ENCODE measurements at places on chromosomes 4 and X.

GRCh38 chr4:45317276-45317675 lies 590.9 kb upstream of the GNPDA2 start:
- DNase-seq = no peak

DNA sequence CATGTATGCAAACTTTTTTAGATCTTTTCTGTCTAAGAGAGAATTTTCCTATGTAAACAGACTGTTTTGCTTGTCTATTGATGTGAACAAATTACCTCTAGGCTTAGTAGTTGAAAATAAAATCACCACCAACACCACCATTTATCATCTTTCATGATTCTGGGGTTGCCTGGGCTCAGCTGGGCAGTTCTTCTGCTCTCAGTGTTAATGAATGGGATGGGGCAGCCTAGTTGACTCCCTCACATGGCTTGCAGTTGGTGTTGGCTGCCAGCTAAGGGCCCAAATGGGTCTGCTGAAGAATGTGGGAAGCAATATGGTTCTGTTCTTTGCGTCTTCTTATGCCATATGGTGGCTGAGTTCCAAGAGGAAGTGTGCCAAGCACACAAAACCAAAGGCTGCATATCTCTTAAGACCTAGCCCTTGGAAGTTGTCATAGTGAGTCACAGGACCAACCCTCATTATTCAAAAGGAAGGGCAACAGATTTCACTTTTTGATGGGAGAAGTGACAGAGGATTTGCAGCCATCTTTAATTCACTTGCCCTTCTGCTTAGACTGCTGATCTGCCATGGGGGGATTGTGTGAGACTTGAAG lies 17.9 kb downstream of the REELD1 start:
- DNase-seq = no peak

- DNase-seq = no peak
Observed at GRCh38 chr4:138540056-138540800, 298.1 kb upstream of the SLC7A11 start.

- DNase-seq = no peak
Observed at GRCh38 chr4:79576429-79576753, 168.4 kb upstream of the GK2 start.

DNA sequence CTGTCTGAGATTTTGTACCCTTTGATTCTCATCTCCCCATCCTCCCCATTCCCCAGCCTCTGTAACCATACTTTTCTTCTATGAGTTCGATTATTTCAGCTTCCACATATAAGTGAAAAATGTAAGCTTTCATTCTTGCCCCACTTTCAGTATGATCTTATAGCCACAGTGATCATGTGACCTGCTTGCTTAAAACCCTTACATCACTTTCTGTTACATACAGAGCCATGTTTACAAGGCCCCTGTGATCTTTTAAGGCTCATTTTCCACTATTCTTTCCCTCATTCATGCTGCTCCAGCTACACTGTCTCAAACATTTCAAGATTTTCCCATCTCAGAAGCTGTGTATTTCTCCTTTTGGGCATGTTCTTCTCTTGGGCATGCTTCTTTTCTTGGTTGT lies 147.7 kb downstream of the DCK start:
- no peak for DNase-seq

GRCh38 chr4:29309050-29309449 lies 1411.1 kb upstream of the PCDH7 start:
- DNase-seq = no peak

- DNase-seq = no peak
Observed at GRCh38 chr4:98653890-98654867, 4.2 kb downstream of the TSPAN5 start.

DNA sequence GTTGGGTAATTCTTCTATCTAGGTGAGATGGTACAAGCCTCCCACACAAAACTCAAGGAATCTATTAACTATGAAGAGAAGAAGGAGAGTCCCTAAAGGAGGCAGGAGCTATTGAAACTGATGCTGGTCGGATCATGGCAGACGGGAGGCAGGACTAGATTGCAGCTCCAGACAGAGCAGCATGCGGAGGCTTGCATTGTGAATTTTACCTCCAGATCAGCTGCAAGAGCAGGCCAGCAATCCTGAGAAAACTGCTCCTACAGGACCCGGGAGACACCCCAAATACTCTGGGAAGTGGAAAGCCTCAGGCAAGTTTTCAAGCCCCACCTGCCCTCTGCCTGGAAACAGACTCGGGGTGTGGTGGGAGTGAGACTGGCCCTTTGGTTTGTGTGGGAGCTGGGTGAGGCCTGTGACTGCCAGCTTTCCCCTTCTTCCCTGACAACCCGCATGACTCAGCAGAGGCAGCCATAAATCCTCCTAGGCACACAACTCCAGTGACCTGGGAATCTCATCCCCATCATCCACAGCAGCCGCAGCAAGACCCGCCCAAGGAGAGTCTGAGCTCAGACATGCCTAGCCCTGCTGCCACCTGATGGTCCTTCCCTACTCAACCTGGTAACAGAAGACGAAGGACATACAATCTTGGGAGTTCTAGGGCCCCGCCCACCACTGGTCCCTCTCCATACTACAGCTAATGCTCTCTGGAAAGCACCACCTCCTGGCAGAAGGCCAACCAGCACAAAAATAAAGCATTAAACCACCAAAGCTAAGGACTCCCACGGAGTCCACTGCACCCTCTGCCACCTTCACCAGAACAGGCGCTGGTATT lies 30.9 kb downstream of the GATB start:
- no peak for DNase-seq
